CD8-positive, alpha-beta T cell (primary cell): ENCODE measurements at places on chromosomes 7 and 10.

DNA sequence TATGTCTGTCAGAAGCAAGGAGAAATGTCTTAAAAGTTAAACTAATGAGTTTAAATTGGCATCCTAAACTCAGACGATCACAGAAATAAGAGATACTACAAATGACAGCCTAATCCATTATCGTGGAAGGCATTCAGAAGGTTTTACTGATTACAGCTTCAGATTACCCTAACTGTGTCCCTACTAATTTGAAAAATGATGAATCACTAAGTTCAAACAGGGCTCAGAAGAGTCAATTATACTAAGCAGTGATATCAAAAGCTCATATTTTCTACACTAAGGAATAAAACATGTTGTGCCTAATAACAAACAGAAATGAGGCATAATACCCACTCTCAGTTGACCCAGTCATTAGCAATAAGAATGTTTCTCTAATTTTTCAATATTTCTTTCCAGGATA, 152.0 kb upstream of the NRBF2 start:
- no peak for DNase-seq

GRCh38 chr7:29189743-29190201, 4.8 kb upstream of the CHN2 start:
- peak; percentile 78 for DNase-seq

DNA sequence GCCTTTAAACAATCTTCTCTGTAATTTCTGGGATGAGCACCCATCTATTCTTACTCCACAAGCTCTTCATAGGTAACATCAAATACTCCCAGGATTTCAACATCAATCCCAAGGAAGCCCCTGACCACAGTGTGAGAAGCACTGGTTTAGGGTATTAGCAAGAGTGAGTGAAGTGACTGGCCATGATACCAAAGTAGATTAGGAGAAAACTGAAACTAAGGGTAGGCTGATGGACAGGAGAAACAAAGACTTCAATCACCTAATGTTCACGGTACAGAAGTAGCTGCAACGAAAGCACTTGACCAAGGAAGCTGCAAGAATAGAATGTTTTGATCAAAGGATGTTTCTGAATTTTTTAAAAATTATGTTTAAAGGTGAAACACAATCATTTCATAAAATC, 49.8 kb downstream of the LMBR1 start:
- DNase-seq = no peak

DNA sequence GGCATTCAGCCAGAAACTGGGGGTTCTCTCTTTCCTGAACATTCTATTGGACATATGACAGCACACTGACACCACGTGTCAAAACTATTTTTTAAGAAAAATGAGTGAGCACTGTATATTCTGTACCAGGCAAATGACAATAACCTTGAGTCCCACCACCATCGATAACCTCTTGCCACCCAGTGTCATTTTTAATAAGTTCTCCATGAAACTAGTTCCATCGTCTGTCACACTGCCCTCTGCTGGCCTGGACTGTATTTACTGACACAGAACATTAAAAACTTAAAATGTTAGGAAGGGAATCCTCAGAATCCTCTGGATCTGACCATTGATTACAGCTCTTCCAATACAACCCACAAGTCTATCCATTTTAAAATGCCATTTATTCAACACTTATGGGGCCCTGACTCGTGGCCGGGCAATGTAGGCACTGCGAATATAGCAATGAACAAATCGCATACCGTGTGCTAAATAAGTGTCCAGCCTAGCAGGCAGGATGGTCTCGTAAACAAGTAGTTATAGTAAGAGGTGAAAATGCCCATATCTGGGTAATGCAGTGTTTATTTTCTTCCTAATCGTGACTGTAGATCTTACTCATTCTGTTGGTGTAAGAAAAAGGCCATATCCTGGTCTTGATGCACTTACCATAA, 35.9 kb upstream of the CACNB2 start:
- DNase-seq = peak; percentile 14

DNA sequence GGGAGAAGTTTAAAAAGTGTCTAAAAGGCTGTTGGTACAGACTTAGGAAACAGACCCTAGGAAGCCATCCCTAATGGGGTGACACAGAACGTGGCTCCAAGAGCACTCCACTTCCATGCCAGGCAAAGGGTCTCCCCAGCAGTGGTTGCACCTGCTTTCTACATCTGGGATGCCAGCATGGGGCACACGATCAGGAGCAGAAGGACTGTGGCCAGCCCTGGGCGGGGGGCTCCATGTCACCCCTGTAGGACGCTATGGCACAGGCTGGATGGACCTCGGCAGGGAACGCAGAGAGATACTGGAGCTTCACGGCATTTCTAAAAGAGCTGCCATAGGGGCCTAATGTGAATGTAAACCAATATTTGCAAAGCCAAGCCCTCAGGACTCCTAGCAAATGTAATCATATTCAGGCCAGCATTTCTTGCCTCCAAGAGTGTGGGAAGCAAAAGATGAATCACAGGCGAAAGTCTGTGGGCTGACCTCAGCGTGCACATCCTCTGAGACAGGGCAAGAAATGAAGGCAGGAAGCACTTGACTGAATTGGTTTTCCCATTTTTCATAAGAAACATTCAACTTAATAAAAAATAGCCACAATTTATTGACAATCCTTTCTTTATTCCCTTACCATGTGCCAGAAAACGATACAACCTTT, 93.9 kb downstream of the ATXN7L1 start:
- no peak for DNase-seq

- DNase-seq = no peak
These were observed 245.2 kb downstream of the BUB3 start for GRCh38 chr10:123399276-123399839.

- no peak for DNase-seq
These were observed 38.7 kb upstream of the CARD11 start for GRCh38 chr7:3082386-3082785.

DNA sequence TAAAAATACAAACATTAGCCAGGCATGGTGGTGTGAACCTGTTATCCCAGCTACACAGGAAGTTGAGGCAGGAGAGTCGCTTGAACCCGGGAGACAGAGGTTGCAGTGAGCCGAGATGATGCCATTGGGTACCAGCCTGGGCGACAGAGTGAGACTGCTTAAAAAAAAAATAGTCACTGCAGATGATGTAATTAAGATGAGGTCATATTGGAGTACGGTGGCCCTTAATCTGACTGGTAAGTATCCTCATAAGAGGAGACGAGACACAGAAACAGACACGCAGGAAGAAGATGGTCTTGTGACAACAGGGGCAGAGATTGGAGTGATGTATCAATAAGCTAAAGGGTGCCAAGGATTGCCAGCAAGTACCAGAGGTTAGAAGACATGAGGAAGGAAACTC, 156.0 kb downstream of the FAM107B start:
- DNase-seq = no peak

DNA sequence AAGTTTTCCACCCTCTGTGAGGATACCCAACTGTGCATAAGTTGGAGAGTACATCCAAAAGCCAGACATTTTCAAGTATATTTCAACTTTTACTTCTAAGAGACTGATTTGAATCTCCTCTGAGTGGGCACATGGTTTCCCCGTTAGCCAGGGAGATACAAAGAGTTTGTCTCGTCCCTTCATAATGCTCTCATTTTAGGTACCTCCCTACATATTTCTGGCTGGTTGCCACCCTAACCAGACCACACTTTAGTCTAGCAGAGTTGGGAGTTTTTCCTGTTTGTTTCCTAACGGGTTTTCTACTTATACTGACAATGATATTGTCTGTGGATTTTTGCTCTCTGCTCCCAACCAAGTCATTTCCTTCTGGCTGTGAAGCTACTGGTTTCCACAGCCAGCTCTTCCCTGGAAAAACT, 180.3 kb downstream of the CCDC71L start:
- no peak for DNase-seq

DNA sequence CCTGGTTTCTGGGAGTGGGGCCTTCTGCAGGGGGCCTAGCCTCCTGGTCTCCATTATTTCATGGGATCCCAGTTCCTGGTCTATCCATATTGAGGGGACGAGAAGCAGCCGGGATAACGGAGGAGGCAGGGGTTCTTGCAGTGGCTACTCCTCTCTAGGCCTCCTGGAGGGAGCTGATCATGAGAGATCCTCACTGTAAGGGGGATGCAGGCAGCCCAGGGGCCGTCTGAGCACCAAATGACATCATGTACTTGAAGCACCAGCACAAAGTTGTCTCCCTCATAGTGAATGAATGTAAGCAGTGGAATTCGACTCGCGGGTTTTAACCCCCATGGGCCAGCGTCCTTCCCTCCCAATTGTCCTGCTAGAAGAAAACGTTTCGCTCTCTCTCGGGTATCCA, 964 bp upstream of the ADCY1 start:
- DNase-seq = no peak

DNA sequence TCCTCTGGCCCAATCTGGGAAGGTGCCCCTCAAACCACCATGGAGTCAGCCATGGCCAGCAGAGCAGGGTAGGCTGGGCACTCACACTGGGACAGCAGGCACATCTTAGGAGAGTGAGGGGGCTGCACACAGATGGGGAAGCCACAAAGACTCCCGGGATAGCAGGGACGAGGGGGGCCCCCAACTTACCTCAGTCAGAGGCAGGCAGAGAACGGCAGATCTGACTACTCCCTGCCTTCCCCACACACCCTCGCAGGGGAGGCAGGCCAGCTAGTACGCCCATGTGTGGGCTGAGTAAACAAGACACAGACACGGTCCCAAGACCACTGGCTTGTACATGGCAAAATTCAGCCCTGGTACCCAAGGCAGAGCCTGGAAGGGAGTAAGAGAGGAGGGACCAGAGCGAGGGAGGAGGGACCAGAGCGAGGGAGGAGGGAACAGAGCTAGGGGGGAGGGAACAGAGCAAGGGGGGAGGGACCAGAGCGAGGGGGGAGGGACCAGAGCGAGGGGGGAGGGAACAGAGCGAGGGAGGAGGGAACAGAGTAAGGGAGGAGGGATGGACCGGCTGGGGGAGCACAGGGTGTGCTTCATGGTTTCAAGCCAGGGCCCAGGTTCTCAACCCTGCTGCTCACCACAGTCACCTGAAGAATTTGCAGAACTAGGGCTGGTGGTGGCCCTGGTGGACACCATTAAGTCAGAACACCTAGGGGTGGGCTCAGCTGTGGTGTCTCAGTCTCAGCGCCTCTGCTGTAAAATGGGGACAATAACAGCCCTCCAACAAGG, 73.8 kb downstream of the RGS10 start:
- no peak for DNase-seq

GRCh38 chr7:44098092-44099068, 5.8 kb upstream of the AEBP1 start:
- no peak for DNase-seq

DNA sequence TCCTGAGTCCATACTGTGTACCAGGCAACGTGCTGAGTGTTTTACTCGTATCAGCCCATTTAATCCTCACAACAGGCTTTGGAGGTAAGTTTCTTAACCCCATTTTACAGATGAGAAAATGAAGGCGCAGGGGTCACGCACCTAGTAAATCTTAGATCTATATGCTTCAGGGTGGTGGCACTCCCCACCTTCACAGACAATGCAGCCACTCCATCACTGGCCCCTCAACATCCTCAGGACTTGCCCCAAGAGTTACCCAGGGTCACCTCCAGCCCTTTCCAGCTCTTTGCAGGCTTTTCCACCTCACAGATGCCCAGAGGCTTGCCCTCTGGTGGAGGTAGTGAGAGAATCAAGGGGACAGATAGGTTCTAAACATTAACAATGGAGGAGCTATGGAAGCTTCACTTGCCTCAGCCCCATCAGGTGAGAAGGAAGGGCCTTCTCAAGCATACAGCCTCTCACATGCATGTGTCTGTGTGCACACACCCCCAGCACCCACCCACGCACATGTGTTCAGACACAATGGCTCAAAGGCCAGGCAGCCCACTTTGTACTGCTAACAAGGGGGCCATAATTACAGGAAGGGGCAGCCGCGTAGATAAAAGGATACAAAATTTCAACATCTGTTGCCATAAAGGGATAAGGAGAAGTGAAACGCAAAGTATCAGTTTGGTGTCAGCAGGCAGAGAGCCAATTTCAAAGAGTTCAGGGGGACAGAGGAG, 29.1 kb downstream of the DPCD start:
- no peak for DNase-seq

DNA sequence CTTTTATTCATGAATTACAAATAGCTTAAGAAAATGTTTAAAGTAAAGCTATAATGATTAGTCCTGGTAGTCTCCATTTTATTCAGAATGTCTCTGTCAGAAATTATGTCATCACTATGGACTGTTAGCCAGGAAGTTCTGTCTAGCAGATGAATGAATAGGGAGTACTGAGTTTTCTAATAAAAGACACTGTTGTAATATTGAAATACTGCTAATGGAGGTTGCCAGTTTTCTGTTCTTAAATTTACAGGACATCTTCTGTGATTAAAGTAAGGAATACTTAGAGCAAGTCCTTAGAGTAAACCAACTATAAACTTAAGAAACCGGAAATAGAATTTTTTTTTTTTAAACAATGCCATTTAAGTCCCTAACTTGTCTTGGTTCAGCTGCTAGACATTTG, 309.8 kb downstream of the ADK start:
- no peak for DNase-seq

GRCh38 chr7:213324-213993, 21.1 kb downstream of the FAM20C start:
- no peak for DNase-seq

- no peak for DNase-seq
These were observed 253.0 kb downstream of the AGMO start for GRCh38 chr7:15308821-15309220.

DNA sequence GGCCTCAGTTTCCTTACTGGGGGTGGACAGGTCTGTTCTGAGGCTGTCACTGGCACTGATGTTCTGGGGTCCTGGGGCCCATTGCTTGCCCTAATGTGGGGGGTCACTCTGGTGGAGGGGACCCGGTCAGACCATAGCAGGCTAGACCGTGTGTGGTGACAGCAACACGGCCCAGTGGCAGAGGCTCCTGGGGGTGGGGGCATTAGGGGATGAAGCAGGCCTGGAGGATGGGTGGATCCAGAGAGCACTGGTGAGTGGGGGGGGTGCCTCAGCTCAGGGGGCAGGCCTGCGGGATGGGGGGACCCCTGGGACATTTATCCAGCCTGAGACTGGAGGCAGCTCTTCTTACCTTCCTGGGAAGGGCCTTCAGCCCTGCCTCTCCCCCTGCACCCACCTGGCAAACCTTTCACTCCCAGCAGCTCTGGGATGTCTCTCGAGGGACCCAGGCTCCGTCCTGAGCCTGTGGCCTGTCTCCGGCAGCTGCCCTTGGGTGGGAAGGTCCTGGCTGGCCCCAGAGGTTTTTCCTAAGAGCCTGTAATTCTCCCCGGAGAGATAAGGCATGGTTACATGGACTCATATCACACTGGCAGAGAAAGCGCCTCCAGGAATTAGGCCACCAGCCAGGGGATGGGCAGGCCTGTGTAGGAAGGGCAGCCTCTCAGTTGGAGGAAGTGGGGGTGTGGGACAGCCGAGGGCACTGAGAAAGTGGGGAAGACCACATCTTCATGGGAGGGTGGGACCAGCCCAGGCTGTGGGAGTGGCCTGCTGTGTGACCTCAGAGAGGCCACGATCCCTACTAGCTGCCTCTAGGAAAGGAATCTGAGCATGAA, 147.7 kb downstream of the UBE2H start:
- DNase-seq = no peak
